ENCODE measurements at places on chromosomes 3 and 15.

- DNase-seq: no peak
Observed at GRCh38 chr15:66356077-66356358, 467 bp downstream of the TIPIN start.

DNA sequence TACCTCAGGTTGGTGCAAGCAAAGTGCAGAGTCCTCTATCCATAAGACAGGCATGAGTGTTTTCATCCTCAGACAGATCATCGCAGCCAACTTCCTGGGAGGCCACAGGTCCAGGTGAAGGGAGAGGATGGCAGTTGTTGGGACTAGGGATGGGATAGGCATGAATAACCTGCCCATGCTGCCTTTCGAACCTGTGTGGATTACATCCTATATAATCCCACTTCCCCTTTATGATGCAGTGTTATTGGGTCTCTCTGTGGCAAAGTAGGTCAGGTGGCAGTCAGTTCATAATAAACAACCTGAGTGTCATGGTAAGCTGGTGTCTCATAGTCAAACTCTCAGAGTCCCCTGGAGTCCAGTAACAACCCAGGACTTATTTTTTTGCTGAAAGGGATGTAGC is 40.4 kb downstream of the CCR3 start:
- DNase-seq: no peak

GRCh38 chr3:151620071-151620470 is 113.7 kb upstream of the AADACL2 start:
- DNase-seq: no peak

- DNase-seq: no peak
Observed at GRCh38 chr3:178833695-178834094, 237.9 kb downstream of the ZMAT3 start.

GRCh38 chr15:40241269-40242212 is 2.7 kb downstream of the PAK6 start:
- no peak for DNase-seq

- no peak for DNase-seq
Observed at GRCh38 chr15:52112203-52112750, 298 bp downstream of the BCL2L10 start.

- DNase-seq: no peak
Observed at GRCh38 chr3:64290864-64291263, 65.6 kb upstream of the PRICKLE2 start.

DNA sequence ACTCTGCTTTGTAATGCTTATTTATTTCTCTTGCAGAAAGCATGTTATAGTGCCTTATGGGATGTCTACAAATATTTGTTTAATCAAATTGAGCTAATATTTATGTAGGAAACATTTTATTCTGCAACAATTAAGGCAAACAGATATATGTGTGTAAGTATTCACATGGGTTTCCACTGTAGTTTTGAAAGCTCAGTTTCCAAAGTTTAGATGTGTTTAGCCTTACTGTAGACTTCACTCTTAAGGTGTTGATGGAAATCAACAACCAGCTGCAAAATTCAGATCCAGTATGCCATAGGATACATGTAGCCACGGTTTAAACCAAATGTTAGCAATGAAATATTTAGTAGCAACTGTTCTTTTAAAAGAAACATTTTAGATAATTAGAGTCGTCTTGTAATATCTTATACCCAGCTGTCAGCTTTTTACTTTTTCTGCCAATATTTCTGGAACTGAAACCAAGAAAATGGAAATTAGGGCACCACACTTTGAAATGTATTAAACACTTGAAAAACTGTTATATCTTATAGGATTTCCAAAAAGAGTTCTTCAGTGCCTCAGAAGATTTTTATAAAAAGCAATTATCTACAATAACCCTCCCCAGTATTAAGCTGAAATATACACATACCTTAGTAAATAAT is 18.5 kb downstream of the PIK3CA start:
- DNase-seq: no peak

DNA sequence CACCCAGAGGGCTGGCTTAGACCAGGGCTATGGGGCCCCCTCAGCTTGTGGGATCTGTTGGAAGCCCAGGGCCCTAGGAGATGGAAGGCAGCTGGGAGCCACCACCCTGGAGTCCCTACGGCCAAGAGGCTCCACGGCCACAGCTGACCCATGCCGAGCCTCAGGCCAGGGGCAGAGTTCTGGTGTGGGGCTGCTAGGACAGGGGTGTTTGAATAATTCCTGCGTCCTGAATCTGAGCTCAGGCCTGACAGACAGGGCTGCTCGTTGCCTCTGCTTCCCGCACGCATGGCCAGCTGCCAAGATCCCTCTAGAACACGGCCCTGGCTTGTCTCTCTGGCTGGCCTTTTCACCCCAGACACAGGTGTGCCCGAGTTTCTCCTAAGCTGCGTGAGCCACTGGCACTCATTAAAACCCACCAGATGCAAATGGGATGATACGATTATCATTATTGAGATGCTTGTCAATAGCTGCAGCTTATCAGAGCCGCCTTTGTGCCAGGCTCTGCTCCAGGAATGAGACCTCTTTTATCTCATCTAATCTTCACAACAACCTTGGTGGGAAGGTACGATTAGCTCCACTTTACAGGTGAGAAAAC is 70.2 kb downstream of the EFCAB12 start:
- no peak for DNase-seq

- no peak for DNase-seq
Observed at GRCh38 chr3:122606330-122606729, 28.9 kb downstream of the PARP15 start.

DNA sequence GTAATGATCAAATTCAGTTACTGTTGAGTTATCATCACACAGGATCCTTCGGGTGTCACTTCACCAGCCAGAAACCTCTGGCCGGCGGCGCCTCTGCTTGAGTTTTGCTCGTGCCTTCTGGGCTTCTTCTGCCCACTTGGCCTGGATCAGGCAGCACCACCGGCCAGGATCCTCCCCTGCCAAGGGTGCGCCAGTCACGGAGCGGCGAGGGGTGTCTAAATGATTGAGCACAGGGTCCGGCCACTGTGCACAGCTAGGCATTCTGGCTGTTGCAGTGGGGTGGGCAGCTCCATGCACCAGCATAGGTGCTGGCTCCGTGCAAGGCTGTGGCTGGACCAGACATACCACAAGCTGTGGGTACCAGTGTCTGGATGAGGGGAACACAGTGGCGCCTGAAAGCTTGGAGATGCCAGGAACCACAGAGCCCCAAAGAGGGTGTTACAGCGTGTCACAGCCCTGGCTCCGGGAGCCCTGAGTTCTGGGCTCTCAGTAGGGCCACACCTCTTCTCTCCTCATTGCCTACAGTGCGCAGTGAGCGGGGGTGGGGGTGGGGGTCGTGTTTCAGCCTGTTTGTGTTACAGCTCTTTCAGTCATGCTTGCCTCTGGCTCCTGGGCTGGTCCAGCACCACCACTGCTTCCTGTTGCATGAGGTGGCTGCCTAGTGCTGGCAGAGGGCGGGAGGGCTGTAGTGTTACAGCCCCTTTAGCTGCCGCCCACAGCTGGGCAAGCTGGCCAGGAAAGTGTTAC is 169.4 kb downstream of the FNDC3B start:
- no peak for DNase-seq

GRCh38 chr3:126954141-126954842 is 28.6 kb upstream of the PLXNA1 start:
- peak; percentile 14 for DNase-seq

GRCh38 chr15:26352909-26353308 is 420.0 kb downstream of the GABRB3 start:
- no peak for DNase-seq

DNA sequence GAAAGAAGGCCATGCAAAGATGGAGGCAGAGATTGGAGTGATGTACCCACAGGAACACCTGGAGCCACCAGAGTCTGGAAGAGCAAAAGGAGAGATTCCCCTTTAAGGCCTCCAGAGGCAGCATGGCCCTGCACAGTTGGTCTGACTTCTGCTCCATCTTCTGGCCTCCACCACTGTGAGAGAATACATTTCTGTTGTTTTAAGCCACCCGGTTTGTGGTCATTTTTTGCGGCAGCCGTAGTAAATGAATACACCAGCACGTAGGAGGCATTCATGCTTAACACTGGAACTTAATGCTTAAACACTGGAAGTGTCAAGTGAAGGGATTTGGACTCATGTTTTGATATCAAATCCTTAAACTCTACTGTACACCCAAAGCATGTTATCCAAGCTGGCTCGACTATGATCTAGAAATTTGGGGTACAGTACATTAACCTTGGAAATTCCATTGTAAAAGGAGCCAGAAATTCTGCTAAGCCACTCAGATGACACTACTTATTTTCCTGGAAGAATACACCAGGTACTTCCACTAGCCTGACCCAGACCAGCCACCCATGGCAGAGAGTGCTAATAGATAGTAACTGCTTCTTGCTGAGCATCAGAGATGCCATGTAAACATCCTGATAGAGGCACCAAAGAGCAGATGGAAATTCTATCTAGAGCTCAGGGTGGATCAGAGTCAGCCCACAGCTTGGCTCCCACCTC is 190.9 kb downstream of the ADAMTS9 start:
- no peak for DNase-seq

GRCh38 chr15:38193496-38193895 is 59.1 kb upstream of the SPRED1 start:
- DNase-seq: no peak

DNA sequence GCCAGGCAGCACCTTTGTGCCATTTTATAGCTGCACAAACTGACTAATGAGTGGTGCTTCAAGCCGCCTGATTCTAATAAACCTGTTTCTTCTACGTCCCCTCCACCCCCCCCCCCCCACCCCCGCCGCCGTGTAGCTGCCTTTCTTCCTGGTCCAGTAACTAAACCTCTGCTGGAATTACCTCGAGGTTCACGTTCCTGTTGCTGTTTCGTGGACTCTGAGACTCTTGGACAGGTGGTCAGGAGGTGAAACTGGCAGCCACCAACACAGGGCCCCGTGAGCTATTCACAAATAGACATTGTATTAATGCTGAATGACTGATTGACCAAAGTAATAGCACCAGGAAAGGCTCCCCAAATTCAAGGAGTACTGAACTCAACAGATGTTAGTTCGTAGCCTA is 73.9 kb downstream of the TRIM69 start:
- DNase-seq: no peak

GRCh38 chr15:81087066-81087465 is 47.0 kb upstream of the CFAP161 start:
- DNase-seq: no peak

GRCh38 chr15:88644741-88645140 is 5.9 kb downstream of the ISG20 start:
- DNase-seq: no peak
